ENCODE measurements at places on chromosomes 5 and 9.

- DNase-seq: no peak
Measured at GRCh38 chr9:31542384-31543055, 841.9 kb upstream of the ACO1 start.

DNA sequence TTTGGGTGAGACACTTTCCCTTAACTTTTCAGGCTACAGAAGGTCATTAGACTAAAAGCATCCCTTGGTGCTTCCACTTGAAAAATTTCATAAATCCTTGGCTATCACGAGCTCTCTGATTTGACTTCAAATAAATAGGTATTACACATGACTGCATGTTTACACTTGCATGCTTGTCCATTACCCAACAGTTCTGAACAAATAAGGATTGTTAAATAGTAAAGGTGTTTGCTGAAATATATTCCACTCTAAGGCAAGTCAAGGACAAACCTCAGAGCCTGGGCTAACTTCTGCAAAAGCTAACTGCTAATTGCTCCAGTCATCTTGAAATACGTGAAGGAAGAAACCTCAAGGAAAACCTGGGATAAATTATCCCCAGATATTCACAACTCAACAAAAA, 14.5 kb downstream of the FBXW2 start:
- DNase-seq: no peak

- no peak for DNase-seq
Measured at GRCh38 chr9:108345826-108346225, 510.0 kb downstream of the ACTL7B start.

DNA sequence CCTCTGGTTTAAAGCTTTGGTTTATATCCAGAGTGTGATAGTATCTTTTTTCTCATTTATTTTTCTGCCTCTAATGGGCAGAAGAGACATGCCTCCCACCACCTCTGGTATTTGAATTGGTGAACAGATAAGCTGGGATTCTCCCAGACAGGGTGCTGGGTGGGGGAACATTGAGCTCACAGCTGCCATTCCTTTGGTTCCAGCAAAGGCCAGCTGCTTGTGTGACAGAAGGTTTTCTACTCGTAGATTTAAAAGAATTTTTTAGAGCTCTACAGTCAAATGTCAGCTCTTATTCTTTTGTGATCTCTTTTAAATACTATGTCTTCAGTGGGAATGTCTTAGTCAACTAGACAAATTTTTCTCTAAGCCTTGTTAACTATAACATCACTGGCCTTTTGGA, 54.7 kb upstream of the ADAMTS16 start:
- DNase-seq: no peak

GRCh38 chr9:120668399-120668798, 45.9 kb downstream of the MEGF9 start:
- DNase-seq: no peak

GRCh38 chr5:81826128-81826527, 75.2 kb upstream of the SSBP2 start:
- DNase-seq: no peak

DNA sequence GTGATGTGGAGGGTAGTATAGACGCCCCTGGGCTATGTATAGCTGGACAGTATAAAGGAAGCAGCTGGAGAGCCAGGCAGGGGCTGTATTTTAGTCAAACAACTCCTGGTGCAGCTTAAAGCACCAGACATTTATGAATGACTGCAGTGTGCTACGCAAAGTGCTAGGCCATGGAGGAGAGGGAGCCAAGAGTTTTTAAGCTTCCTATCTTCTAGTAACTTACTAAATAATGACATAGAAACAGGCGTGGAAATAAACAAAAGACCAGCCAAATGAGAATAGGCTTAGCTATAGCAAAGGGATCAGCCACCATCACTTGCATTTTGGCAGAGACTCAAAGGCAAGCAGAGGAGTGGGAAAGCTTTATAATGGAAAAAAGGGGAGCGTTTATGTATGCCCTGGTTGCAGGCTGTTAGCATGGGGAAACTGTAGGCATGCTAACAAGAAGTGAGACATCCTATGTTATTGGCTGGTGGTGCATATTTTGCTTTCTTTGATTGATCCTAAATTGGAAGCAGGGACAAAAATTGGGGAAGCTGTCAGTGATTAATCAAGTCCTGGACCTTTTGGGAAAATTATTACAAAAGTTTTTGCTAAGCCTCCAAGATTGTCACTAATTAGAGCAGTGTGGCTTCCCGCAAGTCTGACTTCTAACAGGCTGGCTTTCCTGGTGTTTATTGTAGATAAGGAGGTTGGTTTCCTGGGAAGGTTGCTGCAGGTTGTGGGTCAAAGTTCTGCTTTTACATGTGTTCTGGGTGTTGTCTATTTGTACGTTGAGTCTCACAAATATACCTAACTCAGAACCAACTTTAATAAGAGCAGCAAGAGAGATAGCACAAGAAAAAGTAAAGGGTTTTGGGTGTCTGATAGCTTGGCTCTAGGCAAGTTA, 46.6 kb downstream of the RAB3C start:
- no peak for DNase-seq

DNA sequence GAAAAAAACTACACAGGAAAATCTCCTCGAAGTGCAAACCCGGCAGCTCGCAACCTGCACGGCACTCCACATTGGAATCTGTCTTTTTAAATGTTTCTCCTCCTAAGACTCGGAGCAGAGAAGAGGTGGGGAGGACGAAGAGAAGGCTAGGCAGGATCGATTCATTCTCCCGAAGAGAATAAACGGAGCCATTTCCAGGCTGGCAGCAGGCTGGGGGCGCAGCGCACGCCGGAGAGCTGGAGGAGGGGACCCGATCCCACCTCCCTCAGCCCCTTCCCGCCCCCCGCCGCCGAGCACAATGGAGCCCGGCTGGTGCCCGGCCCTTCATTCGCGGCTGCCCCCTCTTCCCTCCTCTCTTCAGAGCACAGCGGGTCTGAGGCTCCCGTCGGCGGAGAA, 628 bp downstream of the HOMER1 start:
- no peak for DNase-seq

GRCh38 chr9:74496406-74496805, 729 bp upstream of the RORB start:
- DNase-seq: no peak

Data from stimulated activated CD4-positive, alpha-beta T cell treated with anti-CD3 and anti-CD28 coated beads, TNF-alpha, amount 100 ng/mL, for 4 hours (primary cell).